ENCODE measurements at places on chromosomes 4 and X.

- no peak for DNase-seq
Observed at GRCh38 chrX:72399816-72400215, 94.1 kb upstream of the CITED1 start.

DNA sequence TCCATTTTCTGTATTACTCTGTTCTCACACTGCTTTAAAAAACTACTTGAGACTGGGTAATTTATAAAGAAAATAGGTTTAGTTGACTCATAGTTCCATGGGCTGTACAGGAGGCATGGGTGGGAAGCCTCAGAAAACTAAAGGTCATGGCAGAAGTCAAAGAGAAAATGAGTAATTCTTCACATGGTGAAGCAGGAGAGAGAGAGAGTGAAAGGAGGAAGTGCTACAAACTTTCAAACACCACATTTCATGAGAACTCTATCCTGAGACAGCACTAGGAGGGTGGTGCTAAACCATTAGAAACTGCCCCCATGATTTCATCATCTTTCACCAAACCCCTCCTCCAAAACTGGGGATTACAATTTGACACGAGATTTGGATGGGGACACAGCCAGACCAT lies 108.0 kb upstream of the PBDC1 start:
- no peak for DNase-seq

GRCh38 chrX:72054779-72055489 lies 76.8 kb downstream of the RTL5 start:
- DNase-seq, result no peak

GRCh38 chrX:152079768-152080167 lies 58.6 kb downstream of the MAGEA10 start:
- DNase-seq, result no peak

GRCh38 chrX:49992853-49993252 lies 70.5 kb downstream of the CLCN5 start:
- no peak for DNase-seq

GRCh38 chr4:183986971-183987946 lies 82.2 kb downstream of the STOX2 start:
- DNase-seq, result no peak

DNA sequence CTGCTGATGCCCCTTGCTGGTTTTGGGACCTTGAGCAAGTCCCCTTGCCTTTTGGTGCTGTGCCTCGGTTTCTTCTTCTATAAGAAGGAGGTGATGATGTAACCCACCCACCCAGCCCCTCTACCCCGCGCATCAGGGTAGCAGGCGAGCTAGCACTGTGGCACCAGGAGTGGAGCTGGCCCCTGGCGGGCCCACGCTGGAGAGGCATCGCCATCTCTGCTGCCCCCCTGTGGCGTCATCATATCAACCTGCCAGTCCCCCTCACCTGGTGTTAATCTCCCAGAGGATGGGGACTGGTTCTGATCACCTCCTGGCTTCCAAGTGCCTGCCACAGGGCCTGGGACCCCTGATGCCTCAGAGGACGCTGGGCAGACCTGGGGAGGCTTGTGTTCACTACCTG lies 6.3 kb upstream of the SORCS2 start:
- no peak for DNase-seq

DNA sequence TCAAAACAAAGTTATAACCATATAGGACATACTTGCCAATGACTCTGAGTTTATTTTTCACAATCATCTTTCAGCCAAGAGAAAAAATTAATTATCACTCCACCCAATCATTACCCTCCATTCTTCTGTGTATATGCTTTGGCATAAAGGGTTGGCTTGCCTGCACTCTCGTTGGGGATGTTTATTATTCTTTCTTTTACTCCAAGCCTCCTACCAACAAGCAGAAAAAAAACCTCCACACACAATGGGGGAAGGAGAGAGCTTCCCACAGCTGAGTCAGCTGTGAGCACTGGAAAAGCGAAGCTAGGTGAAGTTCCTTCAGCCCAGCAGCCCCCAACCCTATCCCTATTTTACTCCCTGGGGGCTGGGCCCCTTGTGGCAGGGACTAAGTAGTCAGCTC lies 1.5 kb downstream of the OPHN1 start:
- DNase-seq, result no peak

DNA sequence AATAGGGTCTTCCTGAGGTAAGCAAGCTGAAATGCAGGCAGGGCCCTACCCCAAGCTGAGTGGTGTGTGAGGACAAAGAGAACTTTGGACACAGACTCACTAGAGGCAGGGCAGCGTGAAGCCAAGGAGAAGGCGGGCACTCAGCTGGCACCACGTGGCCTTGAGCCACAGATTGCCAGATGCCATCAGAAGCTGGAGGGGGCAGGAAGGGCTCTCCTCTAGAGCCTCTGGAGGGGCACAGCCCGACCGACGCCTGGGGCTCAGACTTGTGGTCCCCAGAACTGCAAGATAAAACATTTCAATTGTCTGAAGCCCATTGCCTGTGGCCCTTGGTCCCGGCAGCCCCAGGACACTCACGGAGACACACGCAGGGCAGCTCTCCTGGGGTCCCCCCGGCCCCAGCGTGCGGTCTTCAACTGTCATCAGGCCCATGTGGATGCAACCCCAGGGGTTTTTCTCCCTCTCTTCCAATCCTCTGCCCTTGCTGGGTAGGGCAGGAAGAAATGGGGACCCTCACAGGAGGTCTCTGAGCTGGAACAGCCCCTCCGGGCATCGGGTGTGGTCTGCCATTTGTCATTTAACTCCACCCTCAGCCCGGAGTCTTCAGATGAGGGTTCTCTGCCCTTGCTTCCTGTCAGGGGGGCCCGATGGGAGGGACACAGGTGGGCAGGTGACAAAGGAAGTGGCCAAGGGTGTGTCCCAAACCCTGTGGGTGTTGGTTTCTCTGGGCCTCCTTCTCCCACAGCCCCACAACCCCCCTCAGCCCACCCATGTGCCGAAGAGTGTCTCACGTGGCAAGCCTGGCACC lies 22.2 kb downstream of the HMX1 start:
- DNase-seq, result no peak

DNA sequence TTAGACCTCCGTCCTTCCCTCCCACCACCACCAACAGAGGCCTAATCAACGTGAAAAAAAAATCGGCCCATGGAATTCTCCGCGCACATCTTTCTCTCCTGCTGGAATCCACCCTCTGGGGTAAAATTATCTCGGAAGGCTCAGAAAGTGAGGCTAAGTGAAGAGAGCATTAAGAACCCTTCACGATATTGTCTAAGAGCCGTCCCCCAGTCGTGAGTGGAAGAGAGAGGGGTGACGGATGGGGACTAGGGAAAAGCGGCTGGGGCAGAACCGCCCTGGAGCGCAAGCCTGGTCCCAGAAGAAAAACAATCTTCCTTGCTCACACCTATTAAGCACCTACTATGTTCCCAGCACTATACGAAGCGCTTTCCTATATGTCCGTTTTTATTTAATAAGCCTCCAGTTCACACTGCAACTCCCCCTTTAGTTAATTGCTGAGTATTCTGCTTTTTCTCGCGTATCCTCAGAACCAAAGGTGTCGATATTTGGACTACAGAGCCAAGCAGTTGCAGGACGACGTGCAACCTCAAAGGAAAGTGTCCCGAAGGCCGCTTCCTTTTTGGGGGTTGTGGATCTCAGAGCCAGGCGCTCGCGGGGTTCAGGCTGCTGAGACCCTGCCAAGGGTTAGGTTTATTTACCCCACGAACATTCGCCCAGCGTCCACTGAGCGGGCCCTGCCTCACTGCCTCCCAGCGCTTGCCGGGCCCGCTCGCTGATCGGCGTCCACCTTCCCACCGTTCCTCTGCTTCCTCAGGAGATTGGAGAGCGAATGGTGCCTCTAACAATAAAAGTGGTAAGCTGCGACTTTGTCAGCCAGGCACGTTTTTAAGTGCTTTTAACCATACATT lies 889 bp downstream of the MGARP start:
- no peak for DNase-seq

- no peak for DNase-seq
Observed at GRCh38 chr4:151267822-151268535, 9.0 kb upstream of the PRSS48 start.

- DNase-seq, result no peak
Observed at GRCh38 chrX:137479386-137479785, 86.5 kb upstream of the ZIC3 start.

- DNase-seq, result no peak
Observed at GRCh38 chr4:60422439-60422838, 777.7 kb upstream of the ADGRL3 start.

GRCh38 chr4:47239649-47240048 lies 208.3 kb downstream of the GABRB1 start:
- DNase-seq, result no peak

GRCh38 chrX:56726605-56727004 lies 2.4 kb upstream of the NBDY start:
- no peak for DNase-seq

DNA sequence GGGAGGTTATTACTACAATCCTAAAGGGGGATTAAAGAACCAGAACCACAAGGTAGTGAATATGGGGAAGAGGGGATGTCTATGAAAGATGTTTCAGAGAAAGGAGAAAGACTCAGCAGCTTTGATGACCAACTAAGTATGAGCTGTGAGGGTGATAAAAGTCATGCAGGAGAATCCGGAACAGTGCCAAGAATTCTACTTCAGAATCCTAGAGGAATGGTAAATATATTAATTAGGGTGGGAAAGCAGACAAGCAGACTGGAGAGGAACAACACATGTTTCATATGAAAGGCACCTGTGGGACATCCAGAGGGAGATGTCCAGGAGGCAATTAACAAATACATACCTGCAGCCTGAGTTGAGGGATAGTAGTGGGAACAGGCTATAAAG lies 642.2 kb upstream of the DIPK2B start:
- DNase-seq, result no peak

DNA sequence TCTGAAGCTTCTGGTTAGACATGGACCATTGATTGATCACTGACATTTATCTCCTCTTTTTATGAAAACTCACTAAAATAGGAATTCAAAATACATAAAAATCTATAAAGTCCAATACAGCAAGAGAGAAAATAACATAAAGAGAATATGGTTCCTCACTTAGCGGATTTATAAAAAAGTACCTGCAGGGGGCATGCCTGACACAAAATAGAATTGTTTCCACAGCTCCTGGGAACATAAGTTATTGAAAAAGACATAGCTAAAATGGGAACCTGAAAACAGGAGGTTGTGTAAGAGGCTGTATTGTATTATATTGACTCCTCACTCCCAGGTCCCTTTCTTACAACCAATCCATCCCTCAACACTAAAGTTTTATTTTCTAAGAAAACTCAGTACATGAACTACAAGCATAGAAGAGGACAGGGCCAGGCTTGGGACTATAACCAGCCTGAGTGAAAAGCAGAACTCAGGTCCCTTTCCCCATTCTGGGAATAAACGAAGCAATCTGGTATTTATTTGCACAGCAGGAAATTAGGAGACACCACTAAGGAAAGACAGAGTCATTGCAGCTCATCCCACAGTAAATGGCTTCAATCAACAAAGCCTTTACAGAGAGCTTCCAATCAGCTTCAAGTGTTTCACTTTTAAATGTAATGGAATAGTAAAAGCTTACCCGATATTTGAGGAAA lies 121.1 kb upstream of the NDST4 start:
- no peak for DNase-seq

GRCh38 chrX:153494061-153494460 lies 719 bp upstream of the BGN start:
- DNase-seq, result no peak

DNA sequence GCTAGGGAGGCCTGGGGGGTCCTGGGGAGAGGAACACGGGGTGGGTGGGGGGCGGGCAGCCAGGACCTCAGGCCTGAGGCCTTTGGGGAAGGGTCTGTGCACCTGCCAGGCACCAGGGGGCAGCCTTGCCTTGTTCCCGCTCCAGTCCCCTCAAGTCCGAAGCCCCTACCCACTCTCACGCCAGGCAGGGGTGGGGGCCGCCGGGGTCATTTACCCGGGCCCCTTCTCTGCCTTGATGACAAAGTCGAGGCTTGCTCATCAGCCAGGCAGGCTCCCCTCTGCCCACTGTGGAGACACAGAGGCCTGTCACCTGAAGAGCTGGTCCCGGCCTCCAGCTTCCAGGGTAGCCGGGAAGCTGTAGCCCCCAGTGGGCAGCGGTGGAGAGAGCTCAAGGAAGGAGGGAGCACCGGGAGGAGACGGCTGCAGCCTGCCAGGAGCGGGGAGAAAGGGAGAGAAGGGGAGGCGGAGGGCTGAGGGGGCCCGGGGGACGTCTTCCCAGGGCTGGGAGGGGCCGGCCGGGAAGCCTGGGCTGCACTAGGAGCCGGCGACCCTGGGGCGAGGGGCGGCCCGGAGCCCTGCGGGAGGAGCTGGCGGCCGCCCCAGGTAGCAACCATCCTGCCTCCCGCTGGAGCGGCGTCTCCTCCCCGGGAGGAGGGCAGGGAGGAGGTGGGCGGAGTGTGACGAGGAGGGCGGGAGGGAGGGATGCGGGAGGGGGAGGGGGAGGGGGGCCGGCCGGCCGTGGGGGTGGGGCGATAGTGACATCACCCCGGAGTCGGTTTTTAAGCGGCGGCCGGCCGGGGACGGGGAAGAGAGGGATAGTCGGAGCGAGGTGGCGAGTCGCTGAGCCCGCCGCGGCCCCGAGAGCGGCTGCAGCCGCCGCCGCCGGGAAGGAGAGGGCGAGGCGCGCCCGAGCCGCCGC lies at the start of gene SLC6A8:
Gene SLC6A8, plus strand, starts transcription at position 806 of the 919 bp plus-strand sequence. CDS start 649 bp downstream, outside the sequence.
- DNase-seq, result peak; percentile 27

DNA sequence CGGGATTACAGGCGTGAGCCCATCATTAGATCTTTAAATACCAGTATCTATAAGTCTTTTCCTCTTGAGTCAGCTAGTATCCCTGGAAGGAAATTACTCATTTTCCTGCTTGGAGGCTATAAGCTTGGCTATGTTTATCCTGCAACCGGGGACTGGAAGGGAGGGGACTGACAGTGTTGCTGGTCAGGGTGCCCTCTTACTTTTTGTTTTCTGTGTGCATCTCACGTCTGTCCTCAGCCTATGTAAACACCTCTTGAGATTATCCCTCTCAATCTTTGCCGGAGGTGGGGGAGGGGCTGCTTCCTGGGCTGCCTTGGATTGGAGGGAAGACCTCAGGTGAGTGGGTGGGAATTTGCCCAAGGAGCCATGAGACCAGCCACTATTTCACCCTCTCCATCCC lies 37.0 kb downstream of the HTT start:
- DNase-seq, result no peak

- DNase-seq, result no peak
Observed at GRCh38 chr4:54999003-54999402, 126.4 kb downstream of the KDR start.

- peak; percentile 47 for DNase-seq
Observed at GRCh38 chrX:46572340-46572936, 1.1 kb upstream of the CHST7 start.

DNA sequence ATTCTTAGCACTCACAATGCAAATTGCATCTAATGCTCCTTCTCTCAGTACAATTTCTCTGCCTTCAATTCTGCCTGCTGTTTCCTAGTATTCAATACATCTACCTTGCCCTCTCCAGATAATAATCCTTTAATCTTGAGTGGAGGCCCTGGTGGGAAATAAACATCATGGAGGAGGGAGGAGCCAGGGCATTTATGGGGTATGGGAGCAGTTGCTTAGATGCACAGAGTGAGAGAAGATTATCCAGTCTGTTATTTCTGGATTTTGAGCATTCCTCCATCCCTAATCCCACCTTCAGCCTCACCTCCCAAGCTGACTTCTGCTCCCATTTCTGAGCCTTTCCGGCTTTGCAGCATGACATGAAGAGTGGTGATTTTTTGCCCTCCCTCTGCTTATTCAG lies 127.9 kb upstream of the PPP3CA start:
- no peak for DNase-seq
